ENCODE measurements at places on chromosomes 1 and 21.
A peak's percentile ranks its signal among the peaks of the same experiment; 100 is the strongest.

DNA sequence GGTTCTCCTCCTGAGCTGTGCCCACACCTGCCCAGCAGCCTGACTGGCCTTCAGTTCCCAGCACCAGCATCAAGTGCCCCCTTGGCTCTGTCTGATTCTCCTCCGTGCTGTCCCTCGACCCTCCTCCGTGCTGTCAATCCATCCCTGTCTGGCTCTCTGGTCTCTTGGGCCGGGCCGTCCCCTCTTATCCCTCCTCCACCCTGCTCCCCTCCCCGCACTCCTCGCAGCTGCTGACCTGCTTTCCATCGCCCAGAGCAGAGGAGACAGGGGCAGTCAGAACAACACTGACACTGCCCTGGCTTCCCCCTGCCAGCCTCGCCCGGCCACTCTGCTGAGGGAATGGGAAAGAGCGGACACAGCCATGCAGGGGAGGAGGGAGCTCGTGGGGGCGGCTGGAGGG, 267.4 kb downstream of the CAMTA1 start:
- DNase-seq = no peak

DNA sequence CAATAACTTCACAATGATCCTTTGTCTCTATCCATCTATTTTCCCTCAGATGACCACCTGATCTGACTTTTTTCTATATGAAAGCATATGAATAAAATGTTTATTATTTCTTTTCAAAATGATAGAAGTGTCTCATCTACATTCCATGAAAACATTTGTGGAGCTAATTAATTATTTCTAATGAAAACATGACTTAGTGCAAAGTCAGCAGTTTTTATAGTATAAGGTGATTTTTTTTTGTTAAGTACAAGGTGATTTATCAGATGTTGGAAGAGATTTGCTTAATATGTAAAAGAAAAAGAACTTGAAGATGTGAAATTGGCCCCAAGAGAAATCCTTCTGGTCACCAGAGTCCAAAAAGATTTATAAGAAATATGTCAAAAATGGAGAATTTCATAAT, 43.5 kb downstream of the PDPN start:
- no peak for DNase-seq

- DNase-seq = no peak
Observed at GRCh38 chr1:216807696-216808095, 84.5 kb upstream of the ESRRG start.

- DNase-seq = no peak
Observed at GRCh38 chr1:21435646-21436487, 4.1 kb upstream of the NBPF3 start.

DNA sequence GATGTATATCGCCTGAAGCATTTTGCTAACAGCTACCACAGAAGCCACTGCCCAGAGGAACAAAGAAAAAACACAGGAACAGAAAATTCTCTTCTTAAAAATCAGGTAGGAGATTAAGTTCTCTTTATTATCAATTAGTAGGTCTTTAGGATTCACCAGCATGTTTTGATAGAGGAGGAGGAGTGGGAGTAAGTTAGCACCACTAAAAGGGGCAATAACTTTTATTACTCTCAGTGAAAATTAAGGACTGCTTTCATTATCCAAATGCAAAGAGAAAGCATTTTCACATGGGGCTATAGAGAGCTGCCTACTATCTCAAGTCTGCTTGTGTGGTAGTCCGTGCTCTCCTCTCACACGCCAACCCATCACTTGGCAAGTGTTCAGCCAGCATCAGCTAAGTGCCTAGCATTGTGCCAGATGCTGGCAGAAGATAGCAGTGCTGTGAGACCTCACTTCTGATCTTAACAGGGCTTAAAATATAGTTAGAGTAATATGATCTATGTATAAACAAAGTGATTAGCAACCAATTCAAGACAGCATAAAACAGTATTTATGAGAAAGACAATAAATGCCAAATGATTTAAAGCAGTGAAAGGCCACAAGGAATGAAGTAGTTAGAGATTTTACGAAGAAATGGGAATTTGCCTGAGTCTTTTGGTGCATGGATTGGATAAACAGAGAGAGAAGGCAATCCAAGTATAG, 39.8 kb downstream of the ASTN1 start:
- no peak for DNase-seq

DNA sequence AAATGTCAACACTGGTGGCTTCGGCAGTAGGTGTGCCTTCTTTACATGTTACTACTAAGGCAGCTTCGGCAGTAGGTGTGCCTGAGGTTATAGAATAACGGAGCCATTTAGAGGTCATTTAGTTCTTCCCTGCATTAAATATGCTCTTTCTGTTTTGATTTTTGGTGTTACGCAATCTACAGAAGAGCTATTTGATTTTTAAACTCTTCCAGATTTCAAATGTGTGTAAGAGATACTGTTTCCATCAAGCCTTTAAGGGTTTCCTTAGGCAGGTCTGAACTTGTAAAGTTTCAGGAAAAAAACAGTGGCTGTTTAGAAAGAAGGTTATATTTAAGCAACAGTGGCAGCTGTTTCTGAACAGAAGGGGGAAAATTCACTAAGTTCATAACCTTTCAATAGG, 54.8 kb downstream of the PIK3R3 start:
- DNase-seq = no peak

GRCh38 chr1:206766251-206766856, 4.2 kb upstream of the IL19 start:
- peak; percentile 36 for DNase-seq

- no peak for DNase-seq
Observed at GRCh38 chr1:14921057-14921456, 232.5 kb upstream of the TMEM51 start.

GRCh38 chr1:64540265-64540791, 70.4 kb downstream of the CACHD1 start:
- no peak for DNase-seq

GRCh38 chr1:39258146-39258924, 53.8 kb downstream of the MACF1 start:
- peak; percentile 52 for DNase-seq

- no peak for DNase-seq
Observed at GRCh38 chr1:115425442-115425841, 87.4 kb upstream of the NGF start.

DNA sequence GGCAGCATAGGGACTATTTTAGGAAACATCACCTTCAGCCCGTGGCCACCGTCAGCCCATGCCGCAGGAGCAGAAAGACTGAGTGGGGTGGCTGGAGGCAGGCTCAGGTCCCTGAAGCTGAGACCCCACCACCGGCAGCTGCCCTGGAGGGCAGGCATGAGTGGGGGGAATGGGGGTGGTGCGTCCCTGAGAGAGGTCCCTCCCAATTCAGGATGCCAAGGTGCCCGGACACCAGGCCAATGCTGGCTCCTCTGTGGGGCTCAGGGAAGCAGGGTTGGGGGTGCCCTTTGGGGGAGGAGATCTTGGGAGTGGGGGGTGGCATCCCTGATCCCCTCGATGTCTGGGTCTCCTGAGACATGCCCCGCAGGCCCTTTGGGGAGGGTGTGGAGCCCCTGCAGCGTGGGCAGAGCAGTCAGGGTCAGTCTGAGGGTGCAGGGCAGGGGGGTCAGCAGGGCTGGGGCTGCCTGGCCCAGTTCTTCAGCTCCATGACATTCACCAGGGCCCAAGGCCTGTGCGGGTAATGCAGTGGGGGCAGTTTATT, 998 bp upstream of the TTC34 start:
- no peak for DNase-seq

GRCh38 chr21:39085843-39086405, 97.3 kb downstream of the PSMG1 start:
- no peak for DNase-seq

DNA sequence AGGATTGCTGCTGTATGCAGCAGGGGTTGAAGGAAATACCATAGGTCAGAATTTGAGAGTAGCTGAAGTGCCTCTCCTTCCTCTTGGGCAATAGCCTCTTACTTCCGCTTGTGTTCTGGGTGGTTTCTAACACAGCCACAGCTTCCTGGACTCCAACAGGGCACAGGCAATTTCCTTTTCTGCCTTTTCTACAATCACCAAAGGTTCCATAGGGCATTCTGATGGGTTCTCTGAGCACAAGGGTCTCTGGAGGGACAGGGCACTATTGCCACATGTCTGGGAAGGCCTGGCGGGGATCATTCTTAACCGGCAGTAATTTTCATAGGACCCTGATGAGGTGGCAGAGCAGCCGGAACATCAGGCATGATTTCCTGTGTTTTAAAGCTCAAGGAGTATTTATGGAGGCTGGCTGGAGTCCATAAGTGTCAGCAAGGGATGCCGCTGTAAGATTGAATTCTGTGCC, 5.5 kb upstream of the AGTRAP start:
- no peak for DNase-seq

GRCh38 chr1:163082971-163083370, 13.8 kb downstream of the RGS4 start:
- DNase-seq = no peak

- DNase-seq = no peak
Observed at GRCh38 chr1:116538544-116538943, 32.3 kb downstream of the CD58 start.

DNA sequence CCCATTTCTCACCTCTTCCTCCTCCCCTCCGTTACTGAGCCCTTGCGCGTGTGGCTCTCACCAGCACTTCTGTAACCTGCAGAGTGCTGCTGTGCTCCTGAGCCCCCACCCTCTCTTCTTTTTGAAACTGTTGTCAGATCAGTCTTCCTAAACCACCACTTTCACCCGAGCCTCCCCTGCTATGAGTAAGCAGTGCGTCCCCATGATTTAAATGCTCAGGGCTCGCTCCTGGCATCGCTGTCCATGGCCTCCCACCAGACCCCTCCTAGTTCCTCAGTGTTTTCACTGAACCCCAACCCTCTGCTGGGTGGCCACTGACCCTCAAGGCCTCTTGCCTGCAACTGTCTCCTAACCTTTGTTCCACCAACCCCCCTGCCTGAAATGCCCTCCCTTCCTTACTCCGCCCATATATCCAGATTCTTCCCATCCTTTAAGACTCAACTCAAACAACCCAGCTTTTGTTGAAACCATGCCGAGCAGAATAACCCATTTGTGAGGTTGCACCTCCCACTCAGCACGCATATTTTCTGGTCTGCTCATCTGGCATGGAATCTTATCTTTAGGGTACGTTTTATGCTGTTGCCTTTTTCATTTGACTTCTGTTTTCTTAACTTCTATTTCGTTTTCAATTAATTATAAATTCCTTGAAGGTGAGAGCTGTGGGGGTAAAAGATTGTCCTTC, 64.5 kb upstream of the FAM3B start:
- DNase-seq = no peak

DNA sequence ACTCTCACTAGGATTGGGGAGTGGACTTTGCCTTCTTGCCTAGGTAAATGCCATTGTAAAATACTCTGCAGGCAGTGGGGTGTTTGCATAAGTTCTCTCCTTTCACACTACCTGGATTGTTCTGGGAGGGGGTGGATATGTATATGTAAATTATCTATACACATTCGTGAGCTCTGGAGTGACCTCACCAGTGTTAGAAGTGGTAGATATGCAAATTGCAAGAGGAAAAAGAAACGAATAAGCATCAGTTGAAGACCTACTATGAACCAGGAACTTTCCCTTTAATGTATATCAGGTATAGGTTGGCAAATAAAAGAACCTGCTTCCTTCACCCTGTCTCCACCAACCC, 1.5 kb upstream of the ARHGEF11 start:
- DNase-seq = no peak

GRCh38 chr1:218573925-218574324, 228.8 kb downstream of the TGFB2 start:
- no peak for DNase-seq

GRCh38 chr1:230122366-230123279, 55.6 kb downstream of the GALNT2 start:
- no peak for DNase-seq

DNA sequence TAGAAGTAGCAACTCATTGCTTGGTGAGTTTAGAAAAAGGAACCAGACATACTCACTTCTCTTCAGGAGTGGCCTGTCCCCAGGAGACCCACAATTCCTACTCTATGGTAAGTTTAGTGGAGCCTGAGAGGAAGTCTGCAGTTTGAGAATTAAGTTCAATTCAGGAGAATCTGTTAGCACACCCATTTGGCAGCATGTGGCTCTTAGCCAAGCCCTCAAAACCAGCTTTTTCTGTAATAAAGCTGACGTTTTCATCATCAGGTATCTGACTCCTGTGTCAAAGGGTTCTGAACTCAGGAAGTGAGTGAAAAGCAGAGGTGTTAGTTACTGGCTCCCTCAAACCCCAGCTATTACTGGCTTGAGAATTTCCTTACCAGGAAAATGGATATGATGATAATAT, 20.4 kb upstream of the RGS16 start:
- DNase-seq = no peak

- no peak for DNase-seq
Observed at GRCh38 chr1:18237371-18237770, 129.8 kb downstream of the IGSF21 start.

DNA sequence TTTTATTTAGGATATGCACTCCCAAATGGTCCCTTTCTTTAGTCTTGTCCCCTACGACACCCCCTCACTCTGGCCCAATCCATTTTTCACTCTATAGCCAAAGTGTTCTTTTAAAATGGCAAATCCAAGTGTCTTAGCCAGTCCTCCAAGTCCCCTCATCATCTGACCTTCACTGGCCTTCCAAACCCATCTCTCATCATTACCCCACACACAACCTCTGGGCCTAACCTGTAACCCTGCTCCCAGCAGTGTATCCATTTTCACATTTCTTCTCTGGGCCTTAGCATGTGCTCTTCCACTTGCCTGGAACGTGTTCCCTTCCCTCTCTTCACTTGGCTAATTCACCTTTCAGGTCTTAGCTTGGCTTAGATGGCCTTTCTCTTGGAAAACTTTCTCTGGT, 6.5 kb upstream of the ARL8A start:
- no peak for DNase-seq

GRCh38 chr1:30171537-30172298, 551.7 kb downstream of the MATN1 start:
- DNase-seq = no peak

GRCh38 chr1:3884966-3885365, 15.1 kb downstream of the C1orf174 start:
- no peak for DNase-seq

Data from stimulated activated CD4-positive, alpha-beta T cell treated with anti-CD3 and anti-CD28 coated beads, TNF-alpha, amount 100 ng/mL, for 48 hours (primary cell).